Cortex of kidney (tissue), 1 donor: ENCODE measurements at places on chromosomes 5 and 9.

GRCh38 chr9:91865041-91865440, 85.0 kb downstream of the ROR2 start:
- DNase-seq = no peak

DNA sequence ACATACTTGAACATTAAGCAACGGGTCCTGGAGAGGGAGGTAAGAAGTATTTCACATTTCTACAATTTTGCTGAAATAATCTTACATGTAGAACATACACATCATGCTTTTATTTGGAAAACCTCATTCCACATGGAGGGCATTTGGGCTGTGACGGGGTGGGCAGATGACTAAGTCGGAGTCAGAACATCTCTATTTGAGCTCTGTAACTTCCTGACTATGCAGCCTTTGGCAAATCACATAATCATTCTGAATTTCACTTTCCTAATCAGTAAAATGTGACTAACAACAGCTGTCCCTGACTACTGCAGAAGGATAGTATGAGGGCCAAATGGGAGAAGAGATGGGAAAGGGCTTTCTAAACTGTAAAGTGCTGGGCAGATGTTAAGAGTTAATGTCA, 17.1 kb upstream of the IL6ST start:
- DNase-seq = no peak

DNA sequence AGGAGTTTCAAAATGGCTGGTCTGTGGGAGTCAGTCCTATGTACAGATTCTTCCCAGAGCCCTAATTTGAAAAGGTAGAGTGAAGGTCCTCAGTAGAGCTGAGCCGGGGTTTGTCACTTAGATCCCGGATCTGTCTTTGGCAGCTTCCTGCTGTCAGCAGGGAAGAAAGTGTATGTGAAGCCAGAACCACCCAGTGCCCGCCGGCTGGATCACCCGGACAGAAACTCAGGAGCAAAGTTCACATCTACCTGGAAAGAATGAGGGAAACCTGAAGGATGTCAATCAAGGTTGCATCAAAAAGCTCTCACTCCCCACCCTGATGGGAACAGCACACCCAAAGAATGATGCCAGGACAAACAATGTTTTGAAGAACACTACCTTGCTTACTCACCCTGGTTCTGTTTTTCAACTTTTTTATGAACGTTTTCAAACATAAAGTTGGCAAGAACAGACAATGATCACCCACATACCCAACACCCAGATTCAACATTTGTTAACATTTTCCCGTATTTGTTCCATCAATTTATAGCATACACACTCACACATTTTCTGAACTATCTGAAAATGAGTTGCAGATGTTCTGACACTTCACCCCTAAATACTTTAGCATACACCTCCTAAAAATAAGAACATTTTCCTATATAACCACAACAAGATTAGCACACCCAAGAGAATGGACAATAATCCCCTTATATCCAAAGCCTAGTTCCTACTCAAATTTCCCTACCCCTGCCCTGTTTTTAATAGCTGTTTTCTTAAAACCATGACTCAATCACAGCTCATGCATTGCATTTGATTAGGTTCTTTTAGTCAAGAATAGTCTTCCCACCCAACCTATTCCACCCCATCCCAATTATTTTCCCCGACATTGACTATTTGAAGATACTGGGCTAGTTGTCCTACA, 133.9 kb downstream of the LHFPL2 start:
- DNase-seq = no peak

DNA sequence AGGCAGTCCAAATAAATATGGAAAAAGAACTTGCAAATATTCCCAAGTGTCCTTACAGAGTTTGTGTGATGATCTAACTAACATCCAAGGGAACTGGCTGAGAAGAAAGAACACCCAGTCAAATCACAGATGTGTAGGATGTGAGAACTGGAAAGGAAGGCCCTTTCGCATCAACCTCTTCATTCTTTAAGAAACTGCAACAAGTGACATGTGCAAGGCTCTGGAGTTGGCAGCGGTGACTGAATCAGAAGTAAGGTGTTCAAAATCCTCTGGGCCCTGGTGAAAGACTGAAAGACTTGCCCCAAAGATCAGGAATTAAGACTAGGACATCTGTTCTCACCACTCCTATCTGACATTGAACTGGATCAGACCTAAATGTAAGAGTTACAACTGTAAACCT, 88.7 kb downstream of the RAPGEF1 start:
- DNase-seq = no peak

- DNase-seq = no peak
Measured at GRCh38 chr5:107449369-107449768, 221.4 kb downstream of the EFNA5 start.

GRCh38 chr5:32933692-32934091, 222.6 kb downstream of the NPR3 start:
- DNase-seq = no peak

GRCh38 chr5:158513490-158514318, 586.0 kb downstream of the EBF1 start:
- no peak for DNase-seq

DNA sequence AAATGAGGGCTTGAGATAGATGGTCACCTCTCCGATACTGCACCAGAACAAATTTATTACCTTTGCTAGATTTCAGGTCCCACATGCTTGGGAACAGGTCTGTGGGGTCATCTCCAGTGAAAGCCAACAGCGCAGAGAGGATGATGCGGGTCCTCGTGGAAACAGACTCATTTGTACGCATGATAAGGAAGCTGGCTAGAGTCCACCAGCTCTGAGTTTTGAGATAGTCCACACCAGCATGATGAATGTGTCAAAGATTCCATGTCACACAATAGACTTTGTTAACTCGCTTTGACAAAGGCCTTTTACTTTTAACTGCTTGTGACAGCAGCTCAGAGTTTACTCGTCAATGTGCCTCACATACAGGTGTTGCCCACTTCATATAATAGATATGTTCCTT, 105.4 kb upstream of the TBCA start:
- DNase-seq = no peak

- DNase-seq = no peak
Measured at GRCh38 chr5:172380301-172380986, 73.9 kb downstream of the SH3PXD2B start.

- DNase-seq = no peak
Measured at GRCh38 chr5:169778622-169779596, 141.8 kb downstream of the DOCK2 start.

GRCh38 chr5:174852143-174852542, 127.8 kb downstream of the MSX2 start:
- DNase-seq = no peak

GRCh38 chr9:136244969-136245218, 718 bp downstream of the QSOX2 start:
- no peak for DNase-seq

- DNase-seq = no peak
Measured at GRCh38 chr9:135706288-135706687, 4.3 kb downstream of the KCNT1 start.

DNA sequence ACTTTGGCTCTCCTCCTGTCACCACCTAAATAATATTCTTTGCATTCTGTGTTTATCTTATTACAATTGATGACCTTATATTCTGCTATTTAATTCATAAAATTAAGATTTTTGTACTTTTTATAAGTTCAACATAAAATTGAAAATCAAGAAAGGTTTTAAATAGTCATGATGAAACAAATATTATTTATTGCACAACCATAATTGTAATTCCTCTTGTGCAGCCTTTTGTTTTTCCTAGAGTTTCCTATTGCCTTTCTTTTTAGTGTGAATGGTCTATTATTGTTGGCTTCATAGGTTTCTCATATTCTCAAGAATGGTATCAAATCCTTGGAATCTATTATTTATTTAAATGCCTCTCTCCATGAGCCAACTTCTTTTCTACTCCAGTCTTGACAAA, 117.9 kb downstream of the TMEM161B start:
- DNase-seq = no peak

DNA sequence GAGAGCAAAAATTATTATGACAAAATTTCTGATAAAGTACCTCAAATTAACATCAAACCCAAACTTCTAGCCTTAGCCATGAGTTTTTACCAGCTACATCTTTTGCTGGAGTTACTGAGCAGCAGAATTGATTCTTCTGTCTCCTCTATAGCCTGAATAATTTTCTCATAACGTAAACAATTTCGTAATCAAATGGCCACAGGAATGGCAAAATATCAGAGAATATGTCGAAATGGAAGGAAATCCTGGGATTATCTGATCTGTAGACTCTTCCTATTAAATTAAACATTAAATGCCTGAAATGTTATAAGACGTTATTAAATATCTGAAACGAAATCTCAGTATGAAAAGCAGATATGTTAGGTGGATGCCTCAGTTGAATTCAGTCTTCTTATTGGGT, 41.1 kb downstream of the LURAP1L start:
- DNase-seq = no peak

DNA sequence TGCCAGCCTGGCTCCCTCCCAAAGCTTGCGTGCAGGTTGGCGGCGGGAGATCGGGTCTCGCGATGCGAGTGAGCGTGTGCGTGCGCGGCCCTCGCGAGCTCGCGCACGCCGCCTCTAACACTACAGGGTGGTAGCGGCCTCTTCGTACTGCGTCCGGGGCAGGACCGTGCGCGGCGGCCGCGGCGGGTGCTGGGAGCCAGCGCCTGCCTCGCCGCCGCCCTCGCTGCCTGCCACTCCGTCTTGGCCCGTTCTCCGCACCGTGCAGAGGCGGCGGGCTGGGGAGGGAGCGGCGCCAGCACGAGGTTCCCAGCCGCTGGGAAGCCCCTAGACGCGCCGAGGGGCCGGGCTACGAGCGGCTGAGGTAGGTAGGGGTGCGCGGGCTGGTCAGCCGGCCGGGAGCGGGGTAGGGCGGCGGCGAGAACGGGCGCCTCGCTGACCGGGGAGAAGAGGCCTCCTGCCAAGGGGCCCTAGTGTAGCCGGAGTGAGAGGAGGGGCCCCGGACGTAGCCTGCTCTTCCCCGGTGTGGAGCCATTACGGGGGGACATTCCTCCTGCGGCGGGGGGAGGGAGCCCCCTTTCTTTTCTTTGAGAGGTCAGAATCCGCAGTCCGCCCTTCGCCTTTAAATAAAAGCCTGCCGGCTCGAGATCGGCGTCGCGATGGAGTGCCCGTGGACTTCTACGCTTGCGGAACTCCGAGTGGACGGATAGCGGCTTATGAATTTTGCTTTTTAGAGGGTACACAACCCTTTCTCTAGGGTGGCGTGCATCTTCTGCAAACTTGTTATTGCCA, at the start of gene C5orf24:
Gene C5orf24, plus strand, starts transcription at position 117 of the 789 bp plus-strand sequence. CDS start 8,933 bp downstream, outside the sequence.
- peak; percentile 14 for DNase-seq

GRCh38 chr9:112061152-112061740, 113.9 kb downstream of the SUSD1 start:
- DNase-seq = no peak

DNA sequence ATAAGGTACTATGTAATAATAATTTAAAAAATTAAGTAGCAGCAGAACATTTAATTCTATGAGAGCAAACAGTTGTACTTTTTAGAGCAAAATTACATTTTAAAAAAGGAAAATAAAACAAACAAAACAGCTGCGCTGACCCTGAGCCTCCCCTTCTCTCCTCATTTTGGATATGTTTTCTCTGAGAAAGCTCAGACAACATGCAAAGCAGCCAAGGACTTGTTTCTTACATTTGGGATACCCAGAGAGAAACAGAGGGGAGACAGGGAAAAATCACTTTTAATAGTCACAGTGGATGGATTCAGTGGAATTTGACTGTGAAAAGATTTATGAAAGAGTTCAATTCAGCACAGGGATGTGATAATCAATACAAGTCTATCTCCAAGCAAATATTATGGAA, 299.2 kb downstream of the EBF1 start:
- no peak for DNase-seq

DNA sequence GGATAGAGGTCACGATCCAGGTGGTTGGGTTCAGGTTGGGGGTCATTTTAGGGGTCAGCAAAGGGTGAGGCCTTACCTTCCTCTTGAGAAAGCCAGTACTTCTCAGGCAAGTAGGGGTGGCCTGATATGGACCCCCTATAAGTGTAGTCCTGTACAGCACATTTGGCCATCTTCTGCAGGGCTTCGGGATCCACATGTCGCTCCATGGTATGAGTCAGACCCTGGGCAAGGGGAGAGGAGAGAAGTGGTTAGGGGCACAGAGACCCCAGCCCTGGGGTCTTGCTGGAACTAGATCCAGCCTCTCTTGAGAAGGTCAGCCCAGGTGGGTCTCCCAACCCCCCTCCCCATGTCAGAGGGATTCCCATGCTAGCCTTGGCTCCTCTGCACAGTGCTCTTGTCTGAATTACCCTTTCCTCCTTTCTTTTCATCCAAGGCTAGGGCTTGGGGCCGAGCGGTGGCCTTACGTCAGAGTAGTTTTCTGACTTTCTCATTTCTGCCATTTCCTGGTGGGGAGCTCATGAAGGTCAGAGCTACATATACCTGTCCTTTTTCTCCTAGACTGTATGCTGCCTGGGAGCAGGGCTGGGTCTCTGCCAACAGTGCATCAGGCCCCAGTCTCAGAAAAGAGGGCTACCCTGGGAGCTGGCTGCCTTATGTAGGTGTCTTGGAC, 9.0 kb upstream of the MYORG start:
- no peak for DNase-seq

GRCh38 chr5:143741421-143741820, 70.5 kb upstream of the HMHB1 start:
- no peak for DNase-seq

- DNase-seq = no peak
Measured at GRCh38 chr5:111121926-111122325, 29.8 kb downstream of the WDR36 start.

GRCh38 chr9:16728137-16728508, 142.3 kb downstream of the BNC2 start:
- no peak for DNase-seq

DNA sequence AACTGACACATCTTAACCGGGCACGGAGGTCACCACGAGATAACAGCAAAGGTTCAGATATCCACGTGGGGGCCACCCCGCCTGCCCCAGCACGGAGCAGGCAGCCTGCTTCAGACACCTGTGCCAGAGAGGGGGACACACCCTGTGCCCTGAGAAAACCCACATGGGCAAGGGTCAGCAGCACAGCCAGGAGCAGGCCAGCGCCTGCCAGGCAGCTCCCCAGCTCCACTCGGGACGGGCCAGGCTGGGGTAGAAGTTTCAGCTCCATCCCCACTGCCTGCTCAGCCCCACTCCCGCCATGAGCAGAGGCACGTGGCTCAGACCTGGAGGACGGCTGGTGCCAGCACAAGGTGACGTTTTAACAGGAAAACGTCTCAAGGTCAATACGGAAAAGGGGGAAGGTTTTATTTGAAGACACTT, 22.2 kb downstream of the SLC12A7 start:
- DNase-seq = no peak

DNA sequence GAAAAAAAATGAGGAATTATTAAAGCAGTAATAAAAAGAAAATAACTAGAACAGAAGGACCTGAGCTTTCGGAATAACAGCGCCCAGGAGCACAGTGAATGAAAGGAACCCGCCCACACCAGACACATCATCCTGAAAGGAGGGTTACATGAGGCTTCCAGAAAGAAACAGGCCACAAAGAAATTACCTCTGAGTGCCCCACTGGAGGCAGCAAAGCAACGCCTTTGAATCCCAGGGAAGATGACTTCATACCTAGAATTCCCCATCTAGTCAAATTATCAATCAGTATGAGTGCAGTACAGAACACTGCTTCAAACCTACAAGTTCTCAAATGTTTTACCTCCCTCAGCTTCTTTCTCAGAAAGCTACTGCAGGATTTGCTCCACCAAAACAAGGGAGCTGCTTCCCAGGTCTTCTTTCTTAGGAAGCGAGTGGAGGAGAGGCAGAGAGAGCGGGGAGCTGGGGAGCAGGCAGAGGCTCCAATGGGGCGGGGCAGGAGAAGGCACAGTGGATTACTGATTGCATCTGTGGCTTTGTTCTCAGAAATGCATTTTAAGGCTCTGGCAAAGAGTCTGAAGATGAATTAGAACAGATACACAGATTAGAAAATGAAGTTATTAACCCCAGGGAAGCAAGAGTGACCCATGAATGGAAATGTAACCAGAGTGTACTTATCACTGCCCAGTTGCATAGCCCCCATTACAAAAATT, 87.1 kb downstream of the SEMA4D start:
- no peak for DNase-seq
